ENCODE measurements at places on chromosomes 16 and 17. TPM values are rescaled to one million over a fixed set of nuclear protein-coding genes. Genes with fewer than 3 reads are reported as not detected.

- H3K36me3 ChIP-seq, result peaks cover 33% of the 10 kb centered on the region
- H3K4me3 ChIP-seq, result no peak overlapping the region
- H3K4me1 ChIP-seq, result no peaks in the 10 kb centered on the region
- H3K27me3 ChIP-seq, result no peaks in the 10 kb centered on the region
- no peak overlapping the region for H3K27ac ChIP-seq
Measured at GRCh38 chr16:23635958-23636357, 5.2 kb downstream of the PALB2 start.

- no peak overlapping the region for H3K27ac ChIP-seq
- H3K4me3 ChIP-seq, result no peak overlapping the region
- H3K4me1 ChIP-seq, result no peaks in the 10 kb centered on the region
- peak; percentile 56 for DNase-seq
Measured at GRCh38 chr16:70395345-70395901, 43.5 kb downstream of the ST3GAL2 start.

DNA sequence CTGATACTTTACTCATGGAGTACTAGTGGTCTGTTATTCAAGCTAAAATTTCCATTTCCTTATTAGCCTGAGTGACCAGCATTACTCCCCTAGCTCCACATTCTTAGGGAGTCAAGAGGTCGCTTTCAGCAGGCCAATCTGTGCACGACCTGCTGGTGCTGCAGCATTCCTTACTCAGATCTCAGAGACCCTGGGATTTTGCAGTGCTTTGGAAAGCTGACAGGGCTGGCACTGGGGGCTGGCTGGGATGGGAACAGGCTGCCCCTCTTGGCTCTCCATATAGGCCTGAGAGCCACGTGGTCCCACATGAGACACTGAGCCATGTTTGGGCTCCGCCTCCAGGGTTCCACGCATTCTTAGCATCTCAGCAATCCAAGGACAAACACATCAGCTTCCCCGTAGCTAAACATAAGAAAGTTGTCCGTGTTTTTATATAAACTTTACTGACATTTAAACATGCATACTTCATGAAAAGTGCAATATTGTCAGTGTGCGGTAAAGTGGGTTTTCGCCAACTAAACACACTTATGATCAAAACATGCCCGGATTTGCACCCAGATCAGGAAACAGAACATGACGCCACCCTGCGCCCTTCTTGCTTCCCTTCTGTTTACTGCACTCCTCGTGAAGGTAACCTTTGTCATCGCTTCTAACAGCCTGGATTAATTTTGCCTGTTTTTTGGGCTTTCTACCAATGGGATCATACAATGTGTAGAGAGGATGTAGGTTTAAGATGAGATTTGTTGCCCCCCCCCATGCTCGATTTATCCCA lies 254.5 kb upstream of the CACNG5 start:
- no peaks in the 10 kb centered on the region for H3K27me3 ChIP-seq
- H3K4me1 ChIP-seq, result peaks cover 9% of the 10 kb centered on the region
- H3K27ac ChIP-seq, result no peak overlapping the region
- DNase-seq, result no peak

TAT gene
- total RNA-seq, result not detected

DNA sequence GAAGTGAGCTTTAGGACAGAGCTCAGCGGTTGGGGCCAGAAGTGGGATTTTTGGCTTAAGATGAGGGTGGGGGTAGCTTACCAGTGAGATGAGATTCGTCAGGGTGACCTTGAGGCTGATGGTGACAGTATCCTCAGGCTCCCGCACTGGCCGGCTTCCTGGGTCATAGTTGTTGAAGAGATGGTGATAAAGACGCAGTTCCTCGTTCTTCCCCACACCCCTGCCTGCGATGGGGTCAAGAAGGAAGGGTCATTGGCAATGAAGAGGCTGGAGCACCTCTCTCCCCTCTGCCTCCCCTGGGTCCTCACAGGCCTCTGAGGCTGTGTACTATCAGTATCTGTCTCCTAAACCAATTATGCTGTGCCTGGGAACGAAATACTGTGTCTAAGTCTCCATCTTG lies 358 bp downstream of the CHRNE start:
- peaks cover 6% of the 10 kb centered on the region for H3K4me1 ChIP-seq
- H3K36me3 ChIP-seq, result no peaks in the 10 kb centered on the region
- H3K4me3 ChIP-seq, result no peak overlapping the region
- H3K27ac ChIP-seq, result no peak overlapping the region
- no peaks in the 10 kb centered on the region for H3K27me3 ChIP-seq
- DNase-seq, result no peak

GRCh38 chr16:48361540-48362144 lies 23.6 kb downstream of the SIAH1 start:
- no peaks in the 10 kb centered on the region for H3K27me3 ChIP-seq
- H3K4me3 ChIP-seq, result no peak overlapping the region
- H3K4me1 ChIP-seq, result no peaks in the 10 kb centered on the region
- no peak for DNase-seq

GRCh38 chr17:18231164-18231563 lies 5.7 kb downstream of the LLGL1 start:
- no peak for DNase-seq
- no peaks in the 10 kb centered on the region for H3K27me3 ChIP-seq

ABAT gene
- 80.0 TPM for total RNA-seq

DNA sequence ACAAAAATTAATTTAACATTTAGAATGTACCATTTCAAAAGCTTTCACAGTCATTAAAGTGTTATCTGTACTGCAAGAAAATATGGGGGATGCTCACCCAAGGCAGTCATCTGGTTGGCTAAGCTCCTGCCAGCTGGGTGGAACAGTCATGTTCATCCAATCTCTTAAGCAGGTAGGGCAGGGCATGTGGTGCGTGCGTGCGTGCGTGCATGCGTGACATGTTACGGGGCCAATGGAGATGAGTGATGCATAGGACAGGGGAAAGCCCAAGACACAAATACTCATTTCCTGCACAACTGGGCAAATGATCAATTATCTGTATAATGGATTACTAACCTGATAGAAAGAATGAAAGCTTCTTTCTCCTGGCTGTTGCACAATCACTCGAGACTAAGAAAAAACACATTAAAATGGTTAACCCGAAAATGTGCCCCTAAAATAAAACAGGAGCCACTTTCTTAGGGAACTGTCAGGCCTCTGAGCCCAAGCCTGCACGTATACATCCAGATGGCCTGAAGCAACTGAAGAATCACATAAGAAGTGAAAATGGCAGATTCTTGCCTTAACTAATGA lies 104.4 kb downstream of the MYO1D start:
- H3K27me3 ChIP-seq, result peaks cover 8% of the 10 kb centered on the region
- no peak overlapping the region for H3K4me3 ChIP-seq
- no peak for DNase-seq
- no peaks in the 10 kb centered on the region for H3K4me1 ChIP-seq
- H3K27ac ChIP-seq, result no peak overlapping the region

DNA sequence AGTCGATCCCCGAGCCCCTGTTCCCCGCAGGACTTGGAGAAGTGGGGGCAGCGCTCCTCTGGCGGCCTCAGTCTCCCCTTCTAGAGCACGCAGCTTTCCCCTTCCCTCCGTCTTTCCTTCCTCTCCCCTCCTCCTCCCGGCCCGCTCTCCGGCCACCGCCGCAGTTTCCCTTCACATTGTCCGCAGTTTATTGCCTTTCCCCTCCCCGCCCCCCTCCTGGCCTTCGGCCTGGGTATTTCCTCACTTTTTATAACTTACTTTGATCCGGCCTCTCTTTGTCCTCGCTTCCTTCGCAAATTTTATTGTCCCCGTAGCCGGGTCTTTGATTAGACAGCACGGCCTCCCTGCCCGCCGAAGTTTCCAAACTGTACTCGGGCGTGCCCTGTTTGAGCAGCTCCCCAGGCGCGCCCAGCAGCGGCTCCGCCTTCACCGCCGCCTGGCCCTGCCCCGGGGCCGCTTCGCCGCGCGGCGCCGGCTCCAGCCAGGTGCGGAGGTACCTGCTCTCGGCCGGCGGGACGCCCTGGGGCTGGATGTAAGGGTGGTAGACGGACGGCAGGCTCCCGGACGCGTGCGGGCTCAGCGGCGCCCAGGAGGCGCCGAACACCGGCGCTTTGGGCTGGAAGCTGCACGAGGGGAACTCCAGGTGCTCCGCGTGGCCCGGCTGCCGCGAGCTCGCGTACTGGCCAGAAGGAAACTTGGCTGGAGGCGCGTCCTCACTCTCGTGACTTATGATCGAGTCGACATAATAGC lies 488 bp downstream of the HOXB9 start:
- peaks cover 12% of the 10 kb centered on the region for H3K27me3 ChIP-seq
- no peaks in the 10 kb centered on the region for H3K36me3 ChIP-seq
- H3K27ac ChIP-seq, result no peak overlapping the region
- H3K4me1 ChIP-seq, result no peaks in the 10 kb centered on the region
- peak overlapping the region; percentile 59 for H3K4me3 ChIP-seq
- peak; percentile 53 for DNase-seq

BCO1 gene
- not detected for total RNA-seq

ARSG gene
- 1.0 TPM for total RNA-seq

DNA sequence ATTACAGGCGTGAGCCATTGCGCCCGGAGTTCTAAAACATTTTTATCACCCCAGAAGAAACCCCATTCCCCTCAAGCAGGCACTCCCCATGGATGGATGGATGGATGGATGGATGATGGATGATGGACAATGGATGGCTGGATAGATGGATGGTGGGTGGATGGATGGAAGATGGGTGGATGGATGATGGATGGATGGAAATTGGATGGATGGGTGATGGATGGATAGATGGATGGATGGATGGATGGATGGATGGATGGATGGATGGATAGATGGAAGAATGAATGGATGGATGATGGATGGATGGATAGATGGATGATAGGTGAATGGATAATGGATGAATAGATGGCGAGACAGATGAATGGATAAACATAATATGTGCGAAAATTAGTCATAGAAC lies 16.5 kb downstream of the PLA2G10 start:
- no peaks in the 10 kb centered on the region for H3K36me3 ChIP-seq
- no peak for DNase-seq
- H3K27me3 ChIP-seq, result no peaks in the 10 kb centered on the region
- no peak overlapping the region for H3K27ac ChIP-seq
- no peak overlapping the region for H3K4me3 ChIP-seq

GALK1 gene
- 31.5 TPM for total RNA-seq

- H3K27me3 ChIP-seq, result no peaks in the 10 kb centered on the region
- H3K4me3 ChIP-seq, result no peak overlapping the region
- no peak for DNase-seq
- no peaks in the 10 kb centered on the region for H3K4me1 ChIP-seq
- no peak overlapping the region for H3K27ac ChIP-seq
- peaks cover 12% of the 10 kb centered on the region for H3K36me3 ChIP-seq
Measured at GRCh38 chr17:65551267-65552040, 10.0 kb downstream of the AXIN2 start.

CMTM2 gene
- total RNA-seq, result 5.4 TPM

- no peak for DNase-seq
- no peaks in the 10 kb centered on the region for H3K4me1 ChIP-seq
- H3K36me3 ChIP-seq, result no peaks in the 10 kb centered on the region
- H3K27me3 ChIP-seq, result peaks cover 3% of the 10 kb centered on the region
- H3K4me3 ChIP-seq, result no peak overlapping the region
Measured at GRCh38 chr16:24318680-24319079, 62.5 kb downstream of the CACNG3 start.

TBC1D3E gene
- not detected for total RNA-seq

DNA sequence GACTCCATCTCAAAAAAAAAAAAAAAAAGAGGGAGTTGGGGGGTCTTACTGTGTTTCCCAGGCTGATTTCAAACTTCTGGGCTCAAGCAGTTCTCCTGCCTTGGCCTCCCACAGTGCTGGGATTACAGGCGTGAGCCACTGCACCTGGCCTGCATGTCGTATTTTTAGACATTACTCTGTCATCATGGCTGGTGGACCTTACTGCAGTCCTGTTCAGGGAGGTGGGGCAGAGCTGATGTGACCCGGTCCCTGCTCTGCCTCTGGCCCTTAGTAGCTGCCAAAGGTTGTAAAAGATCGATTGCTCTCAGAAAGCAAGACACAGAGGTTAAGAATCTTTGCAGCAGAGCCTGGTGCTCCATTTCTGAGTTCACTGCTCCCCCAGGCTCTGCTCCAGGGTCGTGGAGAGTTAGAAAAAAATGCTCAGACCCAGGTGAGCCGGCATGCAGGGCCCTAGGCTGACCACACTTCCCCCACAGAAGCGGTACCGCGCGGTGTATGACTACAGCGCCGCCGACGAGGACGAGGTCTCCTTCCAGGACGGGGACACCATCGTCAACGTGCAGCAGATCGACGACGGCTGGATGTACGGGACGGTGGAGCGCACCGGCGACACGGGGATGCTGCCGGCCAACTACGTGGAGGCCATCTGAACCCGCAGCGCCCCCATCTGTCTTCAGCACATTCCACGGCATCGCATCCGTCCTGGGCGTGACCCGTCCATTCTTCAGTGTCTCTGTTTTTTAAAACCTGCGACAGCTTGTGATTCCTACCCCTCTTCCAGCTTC lies 7.1 kb upstream of the LASP1NB start:
- no peaks in the 10 kb centered on the region for H3K27me3 ChIP-seq
- no peak overlapping the region for H3K27ac ChIP-seq
- DNase-seq, result no peak
- 0 out of 2 replicates have a peak, but pooled peaks cover 7% of the 10 kb centered on the region for H3K36me3 ChIP-seq

INCA1 gene
- total RNA-seq, result not detected
